EH (cell line): ENCODE measurements at places on chromosomes 5 and 9.
A peak's percentile ranks its signal among the peaks of the same experiment; 100 is the strongest.

- peak; percentile 91 for DNase-seq
Observed at GRCh38 chr9:112112519-112112918, 62.6 kb downstream of the SUSD1 start.

DNA sequence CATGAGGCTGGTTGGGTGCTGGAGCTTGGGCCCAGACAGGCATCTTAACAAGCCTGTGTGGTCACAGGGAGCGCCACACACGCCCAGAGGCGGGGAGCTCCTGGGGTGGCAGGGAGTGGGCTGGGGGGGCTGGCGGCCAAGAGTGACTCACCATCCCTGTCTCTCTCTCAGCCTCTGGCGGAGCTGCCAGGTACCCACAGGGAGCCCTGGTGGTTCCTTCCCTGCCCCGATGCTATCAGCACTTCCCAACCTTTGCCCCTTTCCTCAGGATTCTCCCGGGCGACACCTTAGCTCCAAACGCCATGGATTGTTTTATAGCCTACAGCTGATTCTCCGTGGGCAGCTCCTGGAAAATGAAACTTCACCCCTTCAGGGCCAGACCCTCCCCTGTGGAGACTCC lies 5.5 kb downstream of the SLC9A3 start:
- no peak for DNase-seq

GRCh38 chr5:31172881-31173280 lies 20.6 kb upstream of the CDH6 start:
- DNase-seq, result no peak

DNA sequence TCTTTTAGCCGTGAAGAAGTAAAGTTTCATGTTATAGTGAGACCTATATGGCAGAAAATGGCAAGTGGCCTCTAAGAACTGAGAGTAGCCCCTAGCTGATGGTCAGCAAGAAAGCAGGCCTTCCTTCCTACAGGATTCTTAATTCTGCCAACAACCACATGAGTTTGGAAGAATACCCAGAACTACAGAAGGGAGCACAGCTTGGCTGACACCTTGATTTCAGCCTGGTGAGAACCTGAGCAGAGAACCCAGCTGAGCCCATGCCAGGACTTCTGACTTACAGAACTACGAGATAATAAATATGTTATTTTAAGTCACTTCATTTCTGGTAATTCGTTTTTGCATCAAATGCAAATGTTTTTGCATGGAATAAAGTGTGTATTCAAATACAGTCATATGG lies 5.9 kb upstream of the FBXL17 start:
- no peak for DNase-seq

- DNase-seq, result no peak
Observed at GRCh38 chr5:173042763-173043107, 13.4 kb upstream of the CREBRF start.

GRCh38 chr9:109403116-109403515 lies 82.3 kb upstream of the EPB41L4B start:
- DNase-seq, result peak; percentile 57

- DNase-seq, result no peak
Observed at GRCh38 chr5:56105511-56106291, 110.9 kb upstream of the IL6ST start.

DNA sequence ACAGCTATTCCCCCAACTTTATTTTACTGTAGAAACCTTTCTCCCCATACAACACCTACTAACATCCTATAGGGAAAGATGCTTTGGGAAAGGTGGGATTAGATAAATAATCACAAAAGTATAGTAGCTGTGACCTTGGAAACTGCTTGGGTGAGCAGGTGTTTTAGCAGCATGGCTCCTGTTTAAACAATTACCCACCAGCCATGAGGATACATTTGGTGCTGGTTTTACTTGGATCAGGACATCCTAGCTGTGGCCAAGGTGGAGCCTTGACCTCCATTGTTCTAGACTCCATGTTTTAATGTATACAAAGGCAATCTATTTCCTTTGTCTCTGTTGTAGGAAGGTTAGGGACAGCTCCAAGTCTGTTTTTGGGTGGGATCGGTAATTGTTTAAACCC lies 56.8 kb upstream of the ALDH1B1 start:
- DNase-seq, result no peak

DNA sequence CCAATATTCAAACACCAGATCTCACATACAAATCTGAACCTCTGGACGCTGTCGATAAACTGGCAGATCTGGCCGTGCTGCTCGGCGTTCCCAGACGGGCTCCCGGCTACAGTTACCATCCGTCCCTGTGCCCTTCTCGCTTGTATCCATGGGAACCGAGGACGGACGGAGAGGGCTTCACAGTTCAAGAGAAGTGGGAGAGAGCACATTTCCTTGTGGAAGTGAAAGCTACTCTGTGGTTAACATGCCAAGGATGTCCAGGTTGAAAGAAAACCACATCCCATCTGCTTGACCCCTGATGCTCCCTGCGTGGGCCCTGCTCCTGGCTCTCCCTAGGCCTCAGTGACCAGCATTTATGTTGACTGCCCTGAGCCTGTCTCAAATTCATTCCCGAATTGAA lies 6.3 kb upstream of the DBN1 start:
- DNase-seq, result peak; percentile 62
